Foreskin fibroblast (primary cell): ENCODE measurements at places on chromosomes 7 and 10.

- no peak for DNase-seq
Measured at GRCh38 chr10:87664276-87664701, 4.6 kb downstream of the PAPSS2 start.

DNA sequence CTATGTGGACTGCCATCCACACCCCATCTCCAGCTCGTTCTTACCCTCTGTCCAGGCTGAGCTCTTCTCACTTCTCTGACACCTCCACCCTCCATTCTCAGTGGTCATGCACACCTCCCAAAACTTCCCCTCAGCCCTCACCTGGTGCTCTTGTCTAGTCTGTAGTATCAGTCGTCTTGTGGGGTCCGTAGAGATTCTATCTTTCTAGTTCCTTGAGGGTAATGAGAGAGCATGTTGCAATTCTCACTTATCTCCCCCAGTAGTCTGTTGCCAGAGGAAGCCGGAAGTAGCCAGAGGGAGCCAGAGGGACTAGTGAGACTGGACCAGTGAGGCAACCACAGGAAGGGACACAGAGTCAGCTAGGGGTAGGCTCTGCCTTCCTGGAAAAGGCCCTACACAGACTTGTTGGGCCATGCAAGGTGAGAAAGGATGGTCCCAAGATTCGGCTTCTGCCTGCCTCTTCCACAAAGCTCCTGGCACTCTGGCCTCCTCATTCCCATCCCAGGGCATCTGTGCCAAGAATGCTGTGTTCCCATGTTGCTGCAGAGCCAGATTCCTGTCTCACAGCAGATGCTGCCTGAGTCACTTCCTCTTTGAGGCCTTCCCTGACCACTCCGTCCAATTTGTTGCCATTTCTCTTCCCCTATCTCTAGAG is 50.6 kb upstream of the DUSP5 start:
- DNase-seq: peak; percentile 92

DNA sequence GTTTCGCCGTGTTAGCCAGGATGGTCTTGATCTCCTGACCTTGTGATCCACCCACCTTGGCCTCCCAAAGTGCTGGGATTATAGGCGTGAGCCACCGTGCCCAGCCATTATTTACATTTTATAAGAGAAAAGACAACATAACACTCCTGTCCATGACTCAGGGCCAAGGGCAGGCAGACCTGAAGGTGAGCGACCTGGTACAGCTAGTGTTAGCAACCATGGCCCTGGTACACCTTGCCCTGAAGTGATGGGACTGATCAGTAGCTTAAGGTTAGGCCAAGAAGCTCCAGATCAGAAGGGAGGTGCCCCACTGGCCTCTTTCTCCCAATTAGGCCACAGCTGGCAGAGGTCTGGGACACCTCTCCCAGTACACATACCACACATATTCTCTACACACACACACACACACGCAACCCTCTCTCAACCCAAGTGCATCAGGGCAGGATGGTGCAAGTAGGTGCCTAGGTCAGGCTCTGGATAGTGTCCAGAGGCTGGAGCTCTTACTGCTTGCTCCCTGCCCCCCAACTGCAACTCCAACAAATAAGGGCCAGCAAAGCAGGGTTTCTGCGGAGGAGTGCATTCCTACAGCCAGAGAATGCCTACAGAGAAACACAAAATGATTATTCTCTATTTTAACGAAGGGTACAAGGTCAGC is 43.8 kb downstream of the DPCD start:
- no peak for DNase-seq

DNA sequence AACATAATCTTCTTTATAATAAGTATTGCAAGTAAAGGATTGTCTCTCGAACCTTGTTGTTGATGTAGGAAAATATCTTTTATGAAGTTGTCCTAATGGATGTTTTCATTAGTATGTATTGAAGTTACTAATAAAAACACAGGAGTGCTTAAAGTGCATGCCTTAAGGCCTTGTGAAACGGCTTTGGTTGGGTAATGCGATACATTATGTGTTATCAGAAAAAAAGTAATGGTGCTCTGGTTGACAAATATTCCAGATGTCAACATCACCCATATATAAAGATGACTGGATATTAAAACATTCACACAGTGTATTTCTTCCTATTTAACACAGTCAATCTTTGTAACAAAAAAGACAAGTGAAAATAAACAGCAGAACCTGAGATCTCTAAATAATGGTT is 310.7 kb downstream of the PRKG1 start:
- DNase-seq: no peak

DNA sequence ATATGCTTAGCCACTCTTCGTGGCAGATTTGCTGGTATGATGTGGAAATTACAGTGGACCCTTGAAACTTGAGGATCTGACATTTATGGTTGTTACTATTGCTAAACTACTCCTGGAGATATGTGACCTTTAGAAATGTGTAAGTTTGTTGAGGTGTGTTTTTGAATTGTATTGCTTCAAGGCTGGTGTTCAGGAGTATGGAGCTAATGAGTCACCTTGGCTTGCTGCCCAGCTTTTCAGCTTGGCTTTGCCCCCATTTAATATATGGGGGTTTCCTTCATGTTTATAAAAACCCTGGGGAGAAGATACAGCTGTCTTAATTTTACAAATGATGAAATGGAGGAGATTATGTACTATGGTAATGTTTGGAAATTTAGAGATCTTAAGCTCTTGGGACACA is 11.6 kb downstream of the HBP1 start:
- DNase-seq: peak; percentile 78

DNA sequence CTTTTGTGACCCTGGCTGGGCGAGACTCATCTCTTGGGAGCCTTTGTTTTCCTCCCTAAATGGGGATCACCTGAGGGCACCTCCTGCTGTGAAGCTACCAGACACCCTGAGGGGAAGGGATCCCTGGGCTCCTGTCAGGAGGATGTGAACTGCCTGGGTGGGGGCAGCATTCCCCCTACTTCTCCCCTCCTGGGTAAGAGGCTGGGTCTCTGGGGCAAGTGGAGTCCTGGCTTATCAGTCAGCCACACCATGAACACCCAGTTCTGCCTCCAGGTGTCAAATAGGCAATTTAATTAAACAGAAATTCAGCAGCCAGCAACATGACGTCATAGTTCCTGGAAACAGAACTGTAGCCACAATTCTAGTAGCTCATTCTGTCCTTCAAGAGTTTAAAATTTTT is 97.7 kb upstream of the RET start:
- DNase-seq: no peak

- DNase-seq: no peak
Measured at GRCh38 chr10:35463878-35464277, 127.6 kb downstream of the CCNY start.

GRCh38 chr10:77461636-77462296 is 175.8 kb downstream of the KCNMA1 start:
- DNase-seq: no peak

DNA sequence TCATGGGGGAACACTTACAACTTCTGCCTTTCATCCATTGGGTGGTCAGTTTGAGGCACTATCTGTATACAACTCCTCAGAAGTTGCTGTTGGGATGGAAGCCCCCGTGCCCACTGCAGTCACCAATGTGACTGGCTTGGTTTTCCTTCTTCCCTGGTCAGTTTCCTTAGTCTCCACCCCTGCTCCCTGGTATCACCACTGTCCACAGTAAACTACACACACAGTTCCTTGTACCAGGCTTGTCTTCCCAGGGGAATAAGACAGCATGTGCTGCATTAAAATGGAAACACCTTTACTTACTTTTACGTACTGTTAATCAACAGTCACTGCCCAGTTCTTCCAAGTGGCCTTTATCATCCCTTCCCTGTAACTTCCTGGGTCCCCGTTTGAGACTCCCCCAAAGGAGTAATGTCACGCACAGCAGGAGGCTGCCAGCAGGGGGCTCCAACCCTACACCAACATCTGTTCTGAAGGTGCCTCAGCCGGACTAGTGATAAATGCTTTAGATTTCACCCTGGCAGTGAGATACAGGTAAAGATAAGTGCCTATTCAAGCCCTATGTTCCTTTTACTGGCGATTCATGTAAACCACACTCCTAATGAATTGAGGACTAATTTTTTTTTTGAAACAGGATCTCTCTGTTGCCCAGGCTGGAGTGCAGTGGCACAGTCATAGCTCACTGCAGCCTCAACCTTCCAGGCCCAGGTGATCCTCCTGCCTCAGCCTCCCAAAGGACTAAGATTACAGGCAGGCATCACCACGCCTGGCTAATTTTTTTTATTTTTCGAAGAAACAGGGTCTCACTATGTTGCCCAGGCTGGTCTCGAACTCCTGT is 45.3 kb upstream of the PIK3AP1 start:
- DNase-seq: peak; percentile 65

DNA sequence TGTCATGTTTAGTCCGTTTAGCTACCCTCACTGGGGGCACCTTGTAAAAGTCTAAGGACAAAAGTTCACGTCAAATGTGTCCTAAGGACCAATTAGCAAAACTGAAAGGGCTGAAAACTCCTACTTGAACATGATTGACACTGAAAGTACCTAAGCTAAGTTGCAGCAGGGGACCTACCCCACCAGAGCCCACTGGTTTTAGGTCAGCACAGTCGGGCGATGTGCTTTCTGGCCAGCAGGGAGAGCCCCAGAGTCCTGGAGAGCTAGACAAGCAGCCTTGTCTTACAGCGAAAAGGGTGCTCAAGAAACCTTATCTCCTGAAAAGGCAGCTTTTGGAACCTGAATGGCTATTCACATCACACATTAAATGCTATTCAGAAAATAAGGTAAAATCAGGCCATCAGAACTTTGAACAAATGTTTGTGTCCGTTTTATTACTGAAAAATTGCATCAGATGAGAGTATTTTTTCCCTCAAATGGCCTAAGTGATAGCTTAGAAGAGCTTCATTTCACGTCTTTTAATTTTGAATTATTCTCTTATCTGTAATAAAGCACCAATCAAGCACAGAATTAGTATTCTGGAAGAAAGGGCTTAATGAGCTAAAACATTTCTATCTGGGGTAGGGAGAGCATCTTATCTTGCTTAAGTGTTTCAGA is 52.2 kb upstream of the MKI67 start:
- DNase-seq: no peak

- no peak for DNase-seq
Measured at GRCh38 chr7:29090151-29090805, 56.1 kb downstream of the CPVL start.

DNA sequence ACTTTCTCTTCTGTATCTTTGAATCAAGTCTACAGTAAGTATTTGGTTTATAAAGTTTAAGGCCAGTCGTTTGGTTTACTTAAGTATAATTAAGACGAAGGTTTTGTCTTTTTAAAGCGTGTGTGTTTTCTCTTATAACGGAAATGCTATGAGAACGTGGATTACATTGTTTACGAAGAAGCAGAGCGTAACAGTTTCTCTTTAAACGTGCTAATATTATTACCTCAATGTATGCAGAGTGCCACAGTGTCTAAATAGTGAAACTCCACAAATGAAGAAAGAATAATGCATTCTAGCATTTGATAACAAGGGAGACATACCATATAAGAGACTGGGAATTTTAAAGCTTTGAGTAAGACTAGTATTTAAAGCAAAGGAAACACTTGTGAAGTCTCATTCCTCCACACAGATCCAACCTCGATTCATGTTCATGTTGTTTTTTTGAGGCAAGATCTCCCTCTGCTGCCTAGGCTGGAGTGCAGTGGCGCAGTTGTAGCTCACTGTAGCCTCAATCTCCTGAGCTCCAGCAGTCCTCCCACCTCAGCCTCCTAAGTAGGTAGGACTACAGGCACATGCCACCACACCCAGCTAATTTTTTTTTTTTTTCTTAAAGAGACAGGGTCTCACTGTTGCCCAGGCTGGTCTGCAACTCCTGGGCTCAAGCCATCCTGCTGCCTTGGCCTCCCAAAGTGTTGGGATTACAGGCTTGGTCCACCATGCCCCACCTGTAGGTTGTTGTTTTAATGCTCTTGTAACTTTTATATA is 75.1 kb downstream of the ANKRD61 start:
- no peak for DNase-seq

- peak; percentile 58 for DNase-seq
Measured at GRCh38 chr10:92222603-92223262, 68.1 kb downstream of the CPEB3 start.

DNA sequence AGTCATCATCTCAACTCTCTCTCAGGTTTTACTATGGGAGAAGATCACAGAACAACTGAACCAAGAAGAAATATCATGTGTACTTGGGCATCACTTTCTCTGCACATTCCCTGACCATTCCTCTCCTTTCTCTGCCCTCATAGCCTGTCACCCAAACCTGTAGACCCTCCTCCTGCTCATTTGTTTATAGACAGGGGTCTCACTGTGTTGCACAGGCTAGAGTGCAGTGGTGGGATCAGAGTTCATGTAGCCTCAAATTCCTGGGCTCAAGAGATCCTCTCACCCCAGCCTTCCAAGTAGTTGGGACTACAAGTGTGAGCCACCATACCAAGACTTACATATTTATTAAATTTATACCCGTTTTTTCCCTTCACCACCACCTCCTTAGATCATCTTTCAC is 260.8 kb upstream of the SLC26A5 start:
- DNase-seq: no peak

DNA sequence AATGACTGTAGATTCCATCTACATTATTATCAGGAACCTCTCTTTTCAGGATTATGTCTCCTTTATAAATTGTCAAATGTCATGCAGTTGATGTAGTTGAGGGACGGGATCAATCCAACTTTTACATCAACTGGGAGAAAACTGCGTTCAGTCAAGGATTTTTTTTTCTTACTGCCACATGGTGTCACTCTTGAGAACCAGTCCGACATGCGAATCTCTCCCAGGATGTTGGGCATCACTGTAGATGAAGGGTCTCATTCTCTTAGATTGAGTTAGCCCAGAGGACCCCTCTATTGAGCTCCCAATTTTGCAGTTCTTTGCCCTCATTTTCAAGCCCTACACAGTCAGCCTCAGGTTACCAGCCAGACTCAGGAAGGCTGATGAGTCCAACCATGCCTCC is 120.3 kb upstream of the PTPRZ1 start:
- no peak for DNase-seq

- DNase-seq: peak; percentile 62
Measured at GRCh38 chr7:143372070-143372469, 9.1 kb upstream of the ZYX start.

GRCh38 chr7:21184942-21185652 is 242.8 kb upstream of the SP4 start:
- DNase-seq: no peak

- peak; percentile 37 for DNase-seq
Measured at GRCh38 chr7:111437736-111438135, 124.6 kb downstream of the IMMP2L start.

DNA sequence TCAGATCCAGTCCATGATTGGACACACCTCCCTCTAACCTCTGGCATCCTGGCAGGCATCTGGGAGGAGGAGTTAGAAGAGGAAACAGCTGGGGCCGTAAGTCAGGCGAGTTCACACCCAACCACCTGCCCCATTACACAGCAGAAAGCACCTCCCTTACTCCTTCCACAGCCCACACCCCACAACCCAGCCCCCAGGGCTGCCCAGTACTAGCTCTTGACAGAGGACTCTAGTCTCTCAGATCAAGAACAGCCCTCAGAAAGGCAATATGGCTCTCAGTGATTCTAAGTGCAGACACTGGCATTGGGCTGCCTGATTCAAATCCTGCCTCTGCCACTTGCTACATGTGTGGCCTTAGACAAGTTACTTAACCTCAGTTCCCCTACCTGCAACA is 34.1 kb downstream of the KCNMA1 start:
- no peak for DNase-seq

GRCh38 chr10:108673741-108674140 is 1249.6 kb downstream of the XPNPEP1 start:
- no peak for DNase-seq
